Cardiac fibroblast (primary cell): ENCODE measurements at places on chromosomes 12 and 14.

GRCh38 chr14:52025310-52025709 lies 36.0 kb downstream of the RTRAF start:
- peak; percentile 97 for DNase-seq

DNA sequence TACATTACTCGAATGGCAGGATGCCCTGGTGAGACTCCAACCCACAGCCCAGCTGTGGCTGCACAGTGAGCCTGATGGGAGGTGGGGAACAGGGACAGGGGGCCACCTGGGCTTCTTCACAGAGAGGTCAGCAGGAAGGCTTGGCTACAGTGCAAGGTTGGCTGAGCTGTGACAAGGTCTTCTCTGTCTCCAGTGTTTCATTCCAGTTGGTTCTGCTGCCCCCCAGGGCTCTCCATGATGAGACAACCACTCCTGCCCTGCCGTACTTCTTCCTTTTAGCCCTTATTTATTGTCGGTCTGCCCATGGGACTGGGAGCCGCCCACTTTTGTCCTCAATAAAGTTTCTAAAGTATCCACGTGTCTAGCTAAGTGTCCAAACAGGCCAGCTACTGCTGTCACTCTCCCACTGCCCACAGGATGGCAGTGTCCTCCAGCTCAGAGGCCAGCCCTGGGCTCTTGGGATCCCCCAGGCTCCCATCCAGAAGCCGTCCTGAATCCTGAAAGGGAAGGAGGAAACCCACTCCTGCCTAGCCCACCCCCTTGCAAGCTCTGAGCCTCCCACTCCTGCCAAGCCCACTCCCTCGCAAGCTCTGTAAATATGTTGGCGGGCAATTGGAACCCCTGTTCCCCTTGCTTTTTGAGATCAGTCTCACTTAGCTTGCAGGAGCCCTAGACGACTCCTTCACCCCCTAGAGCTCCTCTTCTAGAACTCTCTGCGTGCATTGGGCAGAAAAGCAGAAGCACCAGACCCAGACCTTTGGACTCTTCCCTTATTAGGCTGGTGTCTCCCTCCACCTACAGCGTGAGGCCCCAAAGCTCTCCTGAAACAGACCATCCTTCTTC lies 5.4 kb downstream of the C1QL4 start:
- DNase-seq = peak; percentile 84

DNA sequence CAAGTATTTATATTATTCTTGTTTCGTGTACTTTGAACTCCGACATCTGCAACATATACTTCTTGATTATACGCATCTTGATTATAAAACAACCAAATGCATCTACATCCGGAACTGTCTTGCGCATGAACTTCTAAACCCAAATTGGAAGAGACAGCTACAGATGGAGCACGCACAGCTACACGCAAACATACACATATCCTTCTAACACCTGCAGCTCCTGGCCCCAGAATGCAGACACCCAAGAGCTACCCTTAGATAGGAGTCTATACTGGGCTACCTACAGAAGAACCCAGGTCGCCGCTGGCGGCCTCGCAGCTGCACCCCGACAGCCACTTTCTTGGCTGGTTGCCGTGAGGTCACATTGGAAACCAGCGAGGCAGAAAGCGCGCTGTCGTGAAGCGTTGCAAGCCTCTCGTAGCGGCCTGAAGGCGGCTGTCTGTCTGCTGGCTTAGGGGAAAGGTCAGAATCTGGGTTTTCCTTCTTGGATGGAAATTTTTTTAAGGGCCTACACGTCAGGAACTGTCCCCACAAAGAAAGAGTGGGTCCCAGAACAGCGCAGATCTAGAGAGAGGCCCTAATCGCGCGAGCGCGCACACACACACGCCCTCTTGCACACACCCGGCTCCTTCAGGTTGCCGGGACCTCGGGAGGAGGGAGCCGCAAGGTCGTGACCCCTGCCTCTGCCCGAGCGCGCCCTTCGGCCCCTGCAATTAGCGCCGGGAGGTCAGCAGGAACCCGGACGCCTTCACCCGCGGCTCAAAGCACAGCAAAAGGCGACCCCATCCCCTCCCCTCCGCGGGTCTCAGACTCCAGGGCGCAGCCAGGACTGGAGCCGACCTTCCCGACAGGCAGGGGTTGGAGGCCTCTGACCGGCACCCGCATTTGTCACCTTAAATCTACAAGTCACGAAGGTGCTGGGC lies 17.0 kb downstream of the TBX3 start:
- no peak for DNase-seq

- no peak for DNase-seq
Observed at GRCh38 chr12:25550186-25550585, 2.9 kb downstream of the LMNTD1 start.

DNA sequence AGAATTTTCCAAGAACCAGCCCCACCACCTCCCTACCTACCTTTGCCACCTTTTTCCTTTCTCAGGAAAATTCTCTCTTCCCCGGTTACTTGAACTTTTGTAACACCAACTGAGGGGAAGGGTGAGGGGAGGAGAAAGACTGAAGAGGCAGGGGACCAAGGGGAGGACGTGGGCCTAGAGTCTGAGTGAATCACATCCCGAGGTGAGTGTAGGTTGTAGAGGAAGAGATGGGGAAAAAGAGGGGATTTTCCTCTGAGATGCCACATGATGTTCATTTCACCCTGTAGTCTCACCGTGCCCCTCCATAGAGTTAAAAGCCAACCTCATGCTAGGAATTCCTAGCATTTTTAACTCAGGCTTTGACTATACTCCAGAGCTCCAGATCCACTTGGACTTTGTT lies 311.8 kb downstream of the RPAP3 start:
- DNase-seq = no peak

GRCh38 chr12:13504074-13504473 lies 307.5 kb downstream of the EMP1 start:
- DNase-seq = peak; percentile 9

DNA sequence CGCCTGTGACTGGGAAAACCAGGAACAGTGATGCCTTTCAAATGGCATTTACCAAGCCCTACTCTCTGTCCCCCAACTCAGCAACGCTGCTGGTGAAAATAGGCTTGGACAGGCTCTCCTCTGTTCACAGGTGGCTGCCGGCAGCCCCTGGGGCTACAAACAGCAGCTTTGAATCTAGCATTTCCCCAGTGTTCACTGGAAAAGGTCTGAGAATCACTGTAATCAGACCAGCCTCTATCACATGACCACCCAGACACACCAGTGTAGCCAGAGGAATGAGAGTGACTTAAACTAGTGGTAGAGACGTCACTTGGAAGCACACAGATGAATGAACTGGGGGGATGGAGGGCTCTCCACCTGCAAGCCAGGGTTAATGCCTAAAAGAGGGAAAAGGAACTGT lies 151.8 kb downstream of the FOXN3 start:
- DNase-seq = no peak

- DNase-seq = peak; percentile 70
Observed at GRCh38 chr12:30792648-30793499, 38.1 kb upstream of the CAPRIN2 start.
